Stimulated activated CD4-positive, alpha-beta T cell treated with anti-CD3 and anti-CD28 coated beads, TNF-alpha, amount 100 ng/mL, for 24 hours (primary cell): ENCODE measurements at places on chromosomes 6 and 20.

- DNase-seq, result no peak
Measured at GRCh38 chr20:49570161-49570827, 2.4 kb upstream of the PTGIS start.

GRCh38 chr6:2512802-2513201 is 237.9 kb downstream of the MYLK4 start:
- no peak for DNase-seq

GRCh38 chr6:14313248-14313647 is 195.7 kb downstream of the CD83 start:
- no peak for DNase-seq

GRCh38 chr6:110233770-110234374 is 53.6 kb downstream of the CDC40 start:
- no peak for DNase-seq

DNA sequence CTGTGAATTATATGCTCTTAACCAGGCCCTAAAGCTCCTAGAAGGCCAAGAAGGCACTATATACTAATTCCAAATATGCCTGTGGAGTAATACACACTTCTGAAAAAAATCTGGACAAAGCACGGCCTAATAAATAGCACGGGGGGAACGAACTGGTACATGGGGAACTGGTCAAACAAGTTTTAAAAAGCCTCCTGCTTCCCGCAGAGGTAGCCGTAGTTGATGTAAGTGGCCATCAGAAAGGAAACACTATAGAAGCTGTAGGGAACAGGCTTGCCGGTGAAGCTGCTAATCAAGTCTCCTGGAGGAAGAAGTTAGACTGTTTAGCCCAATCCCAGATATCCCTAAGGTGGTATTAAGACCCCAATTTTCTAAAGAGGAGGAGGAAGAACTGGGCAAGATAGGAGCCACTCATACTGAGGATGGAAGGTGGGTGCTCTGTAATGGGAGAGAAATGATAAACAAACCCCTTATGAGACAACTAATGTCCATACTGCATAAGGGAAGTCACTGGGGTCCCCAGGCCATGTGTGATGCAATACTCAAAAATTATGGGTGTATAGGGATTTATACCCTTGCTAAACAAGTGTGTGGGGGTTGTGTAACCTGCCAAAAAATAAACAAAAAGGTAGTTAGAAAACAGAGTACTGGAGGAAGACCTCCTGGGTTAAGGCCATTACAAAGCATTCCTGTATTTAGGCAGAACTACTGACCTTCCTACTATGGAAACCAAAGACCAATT is 27.1 kb upstream of the ZNF318 start:
- DNase-seq, result no peak

- no peak for DNase-seq
Measured at GRCh38 chr6:152976749-152977148, 6.1 kb downstream of the FBXO5 start.

GRCh38 chr6:170030284-170030815 is 260.5 kb downstream of the DLL1 start:
- DNase-seq, result no peak

DNA sequence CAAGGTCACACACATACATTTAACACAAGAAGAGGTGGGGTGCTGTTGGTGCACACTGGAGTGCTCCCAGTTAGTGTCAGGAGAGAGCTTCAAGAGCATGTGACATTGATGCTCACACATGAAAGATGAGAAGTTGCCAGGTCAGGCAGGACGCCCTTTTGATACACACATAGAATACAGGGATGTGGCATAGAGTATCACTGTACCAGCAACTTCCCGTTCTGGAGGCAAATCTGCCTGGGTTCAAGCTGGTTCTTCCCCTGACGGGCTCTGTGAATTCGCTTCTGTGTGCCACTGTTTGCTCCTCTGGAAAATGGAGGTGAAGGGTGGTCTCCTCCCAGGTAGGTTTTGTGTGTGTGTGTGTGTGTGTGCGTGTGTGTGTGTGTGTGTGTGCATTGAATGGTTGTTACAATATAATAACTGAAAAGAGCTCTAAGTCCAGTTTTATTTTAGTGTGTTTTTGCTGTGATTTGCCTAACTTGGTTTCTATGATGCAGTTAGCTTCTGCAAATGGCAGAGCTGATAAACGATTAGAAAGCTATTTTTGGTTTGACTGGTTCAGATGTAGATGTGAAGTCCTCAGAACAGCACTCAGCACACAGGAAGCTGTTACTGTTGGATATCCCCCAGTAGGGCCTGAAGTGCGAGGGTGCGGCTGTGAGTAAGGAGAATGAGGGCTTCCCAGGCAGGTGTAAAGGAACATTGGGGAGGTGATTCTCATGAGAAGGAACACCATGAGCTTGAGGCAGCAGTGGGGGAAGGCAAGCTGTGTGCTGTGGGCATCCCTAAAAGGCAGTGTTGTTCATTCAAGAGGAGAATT is 53.4 kb downstream of the HIVEP1 start:
- DNase-seq, result no peak

DNA sequence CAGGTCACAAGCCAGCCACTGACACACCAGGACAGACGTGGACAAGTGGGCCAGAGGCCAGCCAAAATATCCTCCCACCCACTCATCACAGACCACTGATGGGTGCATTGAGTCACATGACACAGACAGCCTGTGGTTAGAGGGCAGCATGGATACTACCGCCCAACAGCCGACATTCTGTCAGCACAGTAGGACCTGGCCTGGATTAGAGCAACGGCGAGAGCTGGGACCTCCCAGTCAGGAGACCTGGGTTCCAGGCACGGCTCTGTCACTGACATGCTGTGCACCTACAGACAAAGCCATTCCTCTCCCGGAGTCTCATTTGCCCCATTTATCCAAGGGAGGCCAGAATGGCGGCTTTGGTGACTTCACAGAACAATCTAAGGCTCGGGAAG is 8.0 kb downstream of the ZNF335 start:
- DNase-seq, result no peak

DNA sequence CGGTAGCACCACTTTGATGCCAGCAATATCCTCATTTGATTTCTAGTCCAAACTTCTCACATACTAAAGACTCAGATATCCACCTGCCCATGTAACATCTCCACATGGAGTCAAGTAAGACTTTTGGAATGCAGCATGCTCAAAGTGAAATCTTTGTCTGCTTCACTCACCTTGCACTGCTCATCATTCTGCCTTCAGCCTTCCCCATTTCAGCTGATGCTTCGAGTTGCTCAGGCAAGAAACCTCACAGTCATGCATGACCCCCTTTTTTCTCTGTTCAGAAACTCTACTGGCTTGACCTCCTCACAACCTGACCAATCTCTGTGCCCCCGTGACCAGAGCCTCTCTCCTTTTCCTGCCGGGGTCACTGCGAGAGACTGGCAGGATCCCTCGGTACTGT is 41.0 kb upstream of the KIF25 start:
- no peak for DNase-seq

DNA sequence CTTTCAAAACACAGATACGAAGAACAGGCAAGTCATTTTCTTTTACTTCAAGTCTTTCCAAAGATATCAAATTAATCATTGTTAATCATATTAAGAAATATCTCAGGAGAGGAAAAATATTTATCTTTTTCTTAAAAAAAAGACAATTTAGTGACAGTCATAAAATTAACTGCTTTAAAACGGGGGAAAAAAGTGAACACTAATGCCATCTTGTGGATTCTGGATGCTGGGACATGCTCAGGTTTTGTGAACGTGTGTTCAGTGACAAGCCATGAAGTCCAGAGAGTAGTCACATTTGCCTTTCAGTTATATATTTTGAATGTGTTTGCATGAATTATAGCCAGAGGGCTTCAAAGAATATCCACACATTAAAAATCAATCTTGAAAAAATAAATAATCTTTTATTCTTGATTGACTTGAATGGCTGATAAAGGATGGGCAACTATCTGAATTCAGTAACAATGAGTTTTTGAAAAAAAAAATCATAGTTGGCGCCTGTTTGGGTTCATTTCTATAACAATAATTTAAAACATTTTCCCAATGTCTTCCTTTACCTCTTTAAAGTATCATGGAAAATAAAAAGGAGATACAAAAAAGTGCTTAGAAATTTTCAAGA is 74.7 kb upstream of the NOX3 start:
- DNase-seq, result no peak

DNA sequence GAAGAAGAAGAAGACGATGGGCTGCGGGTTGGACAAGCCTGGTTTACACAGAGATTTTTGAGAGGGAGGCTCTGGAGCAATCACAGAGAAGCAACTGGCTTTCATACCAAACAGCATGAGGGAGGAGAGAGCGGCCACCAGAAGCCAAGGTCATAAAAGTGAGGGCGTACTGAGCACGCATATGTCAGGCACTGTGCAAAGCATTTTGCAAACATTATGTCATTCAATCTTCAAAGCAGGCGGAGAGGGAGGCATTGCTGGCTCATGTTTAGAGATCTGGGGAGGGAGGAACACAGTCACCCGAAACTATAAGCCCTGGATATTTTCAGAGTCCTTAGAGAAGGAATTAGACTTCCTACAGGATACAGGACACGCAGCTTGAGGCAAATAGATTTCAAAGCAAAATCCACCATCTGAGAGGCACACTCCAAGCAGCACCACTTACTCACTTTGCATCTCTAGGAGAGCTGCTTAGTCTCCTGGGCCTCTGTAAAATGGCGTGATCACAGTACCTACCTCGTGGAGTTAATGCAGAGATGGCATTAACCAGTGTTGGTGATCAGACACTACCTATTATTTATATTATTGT is 24.6 kb downstream of the RAMACL start:
- no peak for DNase-seq

DNA sequence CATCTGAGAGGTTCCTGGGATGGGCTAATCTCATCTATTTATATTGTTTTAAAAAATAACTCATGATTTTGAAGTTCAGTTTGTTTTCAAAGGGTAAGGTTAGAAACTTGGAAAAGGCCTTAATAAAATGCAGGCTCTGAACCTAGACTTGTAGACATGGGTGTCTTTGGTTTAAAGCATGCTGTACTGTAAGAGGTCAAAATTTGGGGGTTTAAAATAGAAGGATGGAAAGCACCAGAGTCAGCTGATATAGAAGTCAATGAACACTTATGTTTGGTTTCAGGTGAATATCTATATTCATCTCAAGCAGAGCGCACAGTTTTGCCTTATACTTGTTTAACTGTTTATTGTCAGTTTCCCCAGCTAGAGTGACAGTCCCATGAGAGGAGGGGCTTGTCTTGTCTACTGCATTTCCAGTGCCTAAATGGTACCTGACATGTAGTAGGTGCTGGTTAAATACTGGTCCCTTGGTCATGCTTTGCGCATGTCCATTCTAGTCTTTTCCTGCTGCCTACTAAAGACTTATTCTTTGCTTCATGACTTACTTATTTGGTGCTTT is 112.3 kb upstream of the DTNBP1 start:
- no peak for DNase-seq

GRCh38 chr6:23537828-23538227 is 588.2 kb upstream of the NRSN1 start:
- DNase-seq, result no peak

DNA sequence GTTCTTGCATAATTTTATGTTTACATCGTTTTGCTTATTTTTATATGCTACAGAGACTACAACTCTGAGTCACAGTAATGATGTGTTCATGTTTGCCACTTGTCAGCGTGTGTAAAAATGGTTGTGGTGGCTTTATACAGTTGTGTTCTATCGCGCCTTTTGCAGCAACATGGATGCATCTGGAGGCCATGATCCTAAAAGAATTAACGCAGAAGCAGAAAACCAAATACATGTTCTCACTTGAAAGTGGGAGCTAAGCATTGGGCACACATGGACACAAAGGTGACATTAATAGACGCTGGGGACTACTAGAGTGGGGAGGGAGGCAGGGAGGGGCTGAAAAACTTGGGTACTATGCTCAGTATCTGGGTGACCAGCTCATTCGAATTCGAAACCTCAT is 996 bp upstream of the SEC23B start:
- DNase-seq, result no peak

DNA sequence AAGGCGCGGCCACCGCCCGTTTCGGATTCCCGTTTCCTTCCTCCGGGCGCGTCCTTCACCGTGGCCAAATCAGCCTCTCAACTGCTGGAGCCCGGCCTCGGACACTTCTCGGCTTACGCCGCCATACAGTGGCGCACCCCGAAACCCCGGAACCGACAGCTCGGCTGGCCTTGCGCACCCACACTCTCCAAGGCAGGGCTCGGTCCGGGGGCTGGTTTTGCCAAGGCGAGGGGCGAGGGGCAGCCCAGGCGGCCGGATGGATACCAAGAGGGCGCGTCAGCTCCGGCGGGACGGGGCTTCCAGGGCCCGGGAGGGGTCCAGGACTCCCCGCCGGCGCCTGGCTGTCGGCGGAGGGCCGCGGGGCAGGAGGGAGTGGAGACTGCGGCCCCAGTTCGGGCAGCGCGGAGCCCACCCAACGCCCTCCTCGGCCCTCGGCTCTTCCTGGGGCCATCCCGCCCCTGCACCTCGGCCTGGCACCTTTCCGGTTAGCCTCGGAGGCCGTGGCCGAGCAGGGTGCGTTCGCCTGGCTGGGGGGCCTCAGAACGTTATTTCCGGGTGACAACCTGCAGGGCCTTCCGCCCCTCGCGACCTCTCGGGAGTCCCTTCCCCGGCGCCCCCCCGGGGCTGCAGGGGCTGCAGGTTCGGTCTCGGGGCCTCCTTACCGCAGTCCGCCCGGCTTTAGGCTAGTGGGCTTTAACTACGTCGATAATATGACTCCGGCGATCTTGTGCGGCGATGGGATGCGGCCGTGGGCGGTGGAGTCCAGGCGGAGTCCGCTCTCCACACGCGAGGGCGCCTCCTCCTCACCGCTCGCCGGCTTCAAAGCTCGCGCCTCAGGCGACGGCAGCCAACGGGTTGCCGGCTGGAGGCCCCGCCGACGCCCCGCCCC is 697 bp upstream of the CEP43 start:
- no peak for DNase-seq

- DNase-seq, result peak; percentile 65
Measured at GRCh38 chr6:4155848-4156466, 20.6 kb upstream of the ECI2 start.

DNA sequence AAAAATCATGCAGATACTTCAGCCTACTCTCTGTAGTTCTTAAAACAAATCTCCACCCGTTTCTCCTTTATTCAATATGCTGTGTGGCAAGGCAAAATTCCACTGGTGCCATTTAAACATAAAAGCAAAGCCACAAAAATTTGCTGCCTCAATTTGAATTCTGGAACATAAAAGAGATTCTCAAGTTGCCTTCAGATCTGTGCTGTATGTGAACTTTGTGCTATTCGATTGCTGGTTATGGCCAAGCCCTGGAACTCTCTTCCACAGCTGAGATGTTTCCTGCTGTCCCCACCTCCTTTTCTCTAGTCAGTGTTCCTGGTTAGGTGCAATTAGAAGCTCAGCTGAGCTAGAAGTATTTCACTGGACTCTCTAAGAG is 395.3 kb upstream of the BTBD3 start:
- no peak for DNase-seq
